ENCODE measurements at places on chromosomes 11 and 22. TPM values are rescaled to one million over a fixed set of nuclear protein-coding genes. Genes with fewer than 3 reads are reported as not detected.

The MB gene
- 5.0 TPM for total RNA-seq

DNA sequence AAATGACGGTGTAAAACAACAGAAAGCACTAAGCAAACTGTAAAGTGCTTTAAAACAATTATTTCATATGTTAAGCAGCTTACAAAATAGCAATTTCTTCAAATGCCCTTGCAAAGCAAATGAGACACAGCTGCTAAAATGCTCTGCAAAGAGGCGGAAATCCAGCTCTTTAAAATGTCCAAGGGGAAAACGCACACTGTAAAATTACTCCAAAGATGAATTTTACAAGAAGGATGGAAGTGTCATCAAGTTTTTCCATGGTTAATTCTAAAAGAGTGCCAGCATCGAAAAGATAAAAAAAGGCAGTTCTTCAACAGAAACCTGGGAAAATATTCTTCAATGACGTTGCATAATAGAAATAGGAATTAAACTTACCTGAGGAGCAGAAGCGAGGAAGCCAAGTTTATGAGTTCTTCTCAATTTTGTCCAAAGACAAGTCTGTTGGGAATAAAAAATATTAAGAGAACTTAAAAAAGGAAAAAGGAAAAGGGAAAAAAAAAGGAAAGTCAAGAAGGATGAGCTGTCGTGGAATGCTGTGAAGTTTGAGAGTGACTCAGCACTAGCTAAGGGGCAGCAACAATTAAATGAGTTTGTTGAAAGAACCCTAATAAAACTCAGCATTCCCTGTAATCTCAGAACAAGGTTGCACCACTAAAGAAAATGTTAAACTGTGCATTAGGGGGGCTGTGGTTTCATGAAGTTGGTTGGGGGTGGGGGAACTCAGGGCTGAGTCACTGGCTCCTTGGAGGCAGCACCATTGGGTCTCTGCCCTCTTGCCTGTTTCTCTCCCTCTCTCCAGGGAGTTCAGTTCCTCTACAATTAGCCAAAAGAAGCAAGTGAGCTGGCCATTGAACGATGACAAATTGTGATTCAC lies 64.2 kb upstream of the BLID start:
- peak; percentile 33 for DNase-seq

The VPREB3 gene
- 0.90 TPM for total RNA-seq

The RBMXL2 gene
- total RNA-seq: not detected

The SLC1A2 gene
- 0.09 TPM for total RNA-seq

All from PC-9 (cell line).